ENCODE measurements at places on chromosomes 2 and 18. TPM values are rescaled to one million over a fixed set of nuclear protein-coding genes. Genes with fewer than 3 reads are reported as not detected.

FAP gene
- polyA plus RNA-seq, result 74.1 TPM

CRYGD gene
- not detected for polyA plus RNA-seq

RNF152 gene
- 7.5 TPM for polyA plus RNA-seq

PECR gene
- polyA plus RNA-seq, result 12.8 TPM

ADD2 gene
- polyA plus RNA-seq, result not detected

KATNAL2 gene
- polyA plus RNA-seq, result 2.3 TPM

Data from IMR-90 (cell line).